ENCODE measurements at places on chromosomes 5 and 9.

DNA sequence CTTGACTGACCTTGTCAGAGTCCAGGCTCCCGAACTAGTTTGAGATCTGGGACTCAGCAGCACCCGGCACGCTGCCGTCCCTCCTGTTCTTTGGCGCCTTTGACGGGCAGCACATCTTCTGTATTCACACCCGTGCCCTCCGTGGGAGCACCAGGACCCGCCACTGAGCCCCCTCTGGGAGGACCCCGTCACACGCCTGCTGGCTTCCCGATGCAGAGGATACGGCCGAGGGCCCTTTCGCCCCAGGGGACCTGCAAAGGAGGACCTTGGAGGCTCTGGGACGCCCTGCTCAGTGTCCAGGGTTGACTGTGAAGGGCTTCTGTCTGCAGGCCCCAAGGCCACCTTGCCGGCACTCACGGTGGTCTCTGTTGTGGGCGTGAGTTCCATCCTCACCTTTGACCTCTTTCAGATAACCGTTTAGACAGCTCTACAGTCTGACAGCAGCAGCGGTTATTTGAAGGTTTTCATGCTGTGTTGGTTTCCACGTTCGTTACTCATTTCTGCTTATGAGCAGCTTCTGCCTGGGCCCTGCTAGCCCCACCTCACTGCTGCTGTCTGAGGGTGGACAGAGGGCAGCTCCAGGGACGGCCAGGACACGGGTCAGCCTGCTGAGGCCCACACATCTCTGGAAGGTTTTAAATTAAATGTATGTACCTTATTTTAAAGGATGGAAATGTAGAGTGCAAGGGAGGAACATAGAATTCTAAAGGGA is 12.6 kb upstream of the EXOC3 start:
- DNase-seq = no peak

DNA sequence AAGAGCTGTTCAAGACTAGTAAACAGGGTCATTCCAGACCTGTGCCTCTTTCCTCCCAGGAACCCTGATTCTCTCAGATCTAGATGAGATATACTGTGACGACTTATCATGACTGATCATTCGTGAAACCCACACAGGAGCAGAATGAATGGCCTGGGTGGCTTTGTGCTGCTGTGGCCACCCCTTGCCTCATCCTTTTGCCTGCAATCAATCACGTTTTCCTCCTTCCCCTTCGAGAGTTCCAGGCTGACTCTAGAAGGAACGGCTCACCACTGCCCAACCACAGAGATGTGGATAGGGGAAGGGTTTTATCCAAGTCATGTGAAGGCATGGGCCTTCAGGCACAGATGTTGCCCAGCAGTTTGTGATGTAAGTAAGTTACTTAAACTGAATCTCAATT is 5.8 kb downstream of the ANXA6 start:
- no peak for DNase-seq

- no peak for DNase-seq
Measured at GRCh38 chr9:124414612-124415011, 630 bp downstream of the PSMB7 start.

DNA sequence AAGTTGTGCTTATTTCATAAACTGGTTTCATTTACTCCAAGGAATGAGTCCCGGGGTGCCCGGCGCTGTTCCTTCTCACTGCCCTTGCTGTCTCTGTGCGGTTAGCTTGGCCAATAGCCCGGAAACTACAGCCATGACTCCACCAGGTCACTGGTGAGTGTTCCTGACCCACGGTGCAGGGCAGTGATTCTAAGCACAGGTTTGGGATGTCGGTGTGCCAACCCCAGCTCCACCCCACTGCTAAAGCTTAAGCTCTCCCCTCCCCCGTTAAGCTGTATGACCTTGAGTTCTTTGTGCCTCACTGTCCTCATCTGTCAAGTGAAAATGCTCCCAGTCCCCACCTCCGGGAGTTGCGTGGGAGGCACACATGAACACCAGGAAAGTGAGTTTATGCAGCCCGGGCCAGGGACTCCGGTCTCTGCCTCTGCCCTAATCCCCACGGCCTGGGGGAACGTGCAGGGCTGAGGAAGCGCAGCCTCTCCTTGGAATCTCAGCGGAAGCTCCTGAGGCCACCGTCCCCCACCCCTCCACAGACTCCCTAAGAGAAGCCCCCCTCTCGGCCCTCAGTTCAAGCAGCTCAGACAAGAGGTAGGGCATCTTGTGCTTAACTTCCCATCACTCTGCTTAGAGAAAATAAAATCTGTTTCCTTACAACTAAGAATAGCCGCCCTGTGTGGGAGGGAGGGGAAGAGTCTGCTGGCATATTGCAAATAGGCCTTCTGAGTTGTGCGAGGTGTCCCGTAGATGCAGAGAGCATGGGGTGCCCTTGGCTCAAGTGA is 92.0 kb upstream of the RAI14 start:
- DNase-seq = no peak

DNA sequence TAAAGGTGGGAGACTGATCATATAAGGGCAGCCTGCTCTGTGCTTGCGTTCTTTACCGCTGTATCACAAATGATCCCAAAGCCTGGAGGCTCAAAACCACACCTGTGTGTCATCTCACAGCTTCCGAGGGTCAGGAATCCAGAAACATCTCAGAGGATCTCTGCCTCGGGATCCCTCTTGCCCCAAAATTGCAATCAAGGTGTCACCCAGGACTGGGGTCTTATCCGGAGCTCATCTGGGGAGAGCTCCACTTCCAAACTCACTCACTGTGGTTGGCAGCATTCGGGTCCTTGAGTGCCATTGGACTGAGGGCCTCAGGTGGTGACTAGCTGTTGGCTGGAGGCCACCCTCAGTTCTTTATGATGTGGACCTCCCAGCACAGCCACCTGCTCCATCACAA is 26.7 kb upstream of the FCN2 start:
- DNase-seq = no peak

- no peak for DNase-seq
Measured at GRCh38 chr5:179974246-179974945, 66.7 kb upstream of the TBC1D9B start.

DNA sequence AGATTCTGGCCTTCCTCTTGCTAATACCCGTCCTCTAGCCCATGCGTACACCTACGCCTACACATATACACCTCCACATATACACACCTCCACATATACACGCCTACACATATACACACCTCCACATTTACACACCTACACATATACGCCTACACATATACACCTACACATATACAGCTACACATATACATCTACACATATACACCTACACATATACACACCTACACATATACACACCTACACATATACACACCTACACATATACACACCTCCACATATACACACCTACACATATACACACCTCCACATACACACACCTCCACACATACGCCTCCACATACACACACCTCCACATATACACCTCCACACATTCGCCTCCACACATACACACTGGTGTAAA is 27.2 kb downstream of the AK3 start:
- DNase-seq = no peak

DNA sequence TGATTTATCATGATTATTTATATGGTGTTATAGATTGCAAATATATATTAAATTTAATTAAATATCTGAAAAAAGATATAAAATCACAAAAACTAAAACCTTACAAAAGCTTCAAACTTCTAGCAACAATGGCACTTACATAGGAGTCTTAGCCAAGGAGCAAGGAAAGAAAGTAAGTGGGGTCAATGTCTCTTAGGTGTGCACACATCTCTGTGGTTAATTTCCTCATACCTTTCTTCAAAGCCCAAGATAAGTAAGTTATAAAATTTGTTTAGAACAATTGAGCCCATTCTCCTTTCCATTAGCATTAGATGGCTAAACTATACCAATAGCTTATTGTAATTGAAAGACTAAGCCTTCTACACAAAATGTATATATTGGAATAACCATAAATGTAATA is 161.6 kb upstream of the PDE4D start:
- no peak for DNase-seq

GRCh38 chr5:58765058-58765457 is 182.2 kb downstream of the RAB3C start:
- no peak for DNase-seq

- DNase-seq = no peak
Measured at GRCh38 chr5:43268188-43268820, 44.9 kb downstream of the HMGCS1 start.

- DNase-seq = no peak
Measured at GRCh38 chr5:127785098-127785927, 82.1 kb downstream of the CCDC192 start.

- DNase-seq = no peak
Measured at GRCh38 chr5:174617910-174618309, 106.5 kb upstream of the MSX2 start.

- no peak for DNase-seq
Measured at GRCh38 chr9:110050925-110051355, 157.0 kb downstream of the C9orf152 start.

- no peak for DNase-seq
Measured at GRCh38 chr9:35577486-35577885, 27.6 kb upstream of the TESK1 start.
